ENCODE measurements at places on chromosomes 5 and 9.

GRCh38 chr9:119003882-119004617, 365.2 kb downstream of the BRINP1 start:
- no peak for ATAC-seq

GRCh38 chr5:31937226-31937625, 236.9 kb downstream of the GOLPH3 start:
- ATAC-seq: no peak

- no peak for ATAC-seq
Measured at GRCh38 chr5:34487956-34488355, 168.2 kb upstream of the RAI14 start.

GRCh38 chr5:130111746-130112145, 207.5 kb downstream of the CHSY3 start:
- no peak for ATAC-seq

DNA sequence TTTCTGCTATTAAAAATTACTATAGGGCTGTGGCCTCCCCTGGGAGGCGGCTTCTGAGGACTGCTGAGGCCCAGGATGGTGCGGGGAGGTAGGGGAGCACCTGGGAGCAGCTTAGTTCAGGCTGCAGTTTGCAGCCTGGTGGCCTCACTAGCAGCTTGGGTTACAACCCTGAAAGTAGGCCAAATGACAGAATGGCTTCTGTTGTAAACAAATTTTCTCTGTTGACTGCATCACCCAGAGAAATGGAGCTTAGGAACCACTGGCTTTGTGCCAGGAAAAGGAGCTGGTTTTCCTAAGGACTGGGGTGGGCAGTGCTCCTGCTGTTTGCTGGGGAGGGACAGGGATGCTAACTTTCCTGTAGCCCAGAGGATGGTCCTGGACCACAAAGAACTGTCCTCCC, 130.3 kb downstream of the ENTREP1 start:
- no peak for ATAC-seq

GRCh38 chr9:84385386-84386040, 45.0 kb upstream of the SLC28A3 start:
- ATAC-seq: no peak

GRCh38 chr9:135356021-135356420, 123.6 kb upstream of the PPP1R26 start:
- no peak for ATAC-seq

- ATAC-seq: no peak
Measured at GRCh38 chr5:42502613-42503470, 79.6 kb downstream of the GHR start.

DNA sequence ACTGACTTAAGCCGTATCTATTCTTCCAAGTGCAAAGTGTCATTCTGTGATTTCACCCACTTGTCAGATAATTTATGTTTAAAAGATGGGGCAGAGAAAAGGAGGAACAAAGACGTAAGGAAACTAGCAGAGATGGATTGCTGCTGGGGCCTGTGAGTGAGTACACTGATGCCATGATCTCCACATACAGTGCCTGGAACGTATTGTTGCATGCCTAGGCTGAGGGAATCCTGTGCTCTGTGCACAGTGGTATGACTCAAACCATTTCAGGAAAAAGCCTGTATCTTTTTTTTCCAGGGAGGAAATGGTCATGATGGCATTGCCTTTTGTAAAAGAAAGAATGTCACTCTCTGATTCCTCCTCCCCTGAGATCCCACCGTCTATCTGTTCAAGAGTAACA, 359.5 kb upstream of the ADAMTS16 start:
- no peak for ATAC-seq

DNA sequence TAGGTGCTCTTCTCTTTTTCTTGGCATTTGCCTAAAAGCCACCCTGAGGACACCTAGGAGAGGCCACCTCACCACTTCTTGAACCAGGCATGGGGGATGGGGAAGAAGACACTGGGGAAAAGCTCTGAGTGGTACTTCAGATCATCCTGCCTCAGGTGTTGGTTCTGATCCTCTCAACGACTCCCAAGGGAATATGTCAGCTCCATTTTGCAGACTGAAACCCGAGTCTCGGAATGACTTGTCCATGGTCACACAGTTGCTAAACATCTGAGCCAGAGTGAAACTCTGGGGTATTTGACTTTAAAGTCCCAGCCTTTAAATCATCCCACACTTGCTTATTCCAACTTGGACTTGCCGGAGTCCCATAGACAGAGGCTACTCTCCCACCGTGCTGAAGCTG, 120.6 kb upstream of the GABRP start:
- ATAC-seq: no peak

DNA sequence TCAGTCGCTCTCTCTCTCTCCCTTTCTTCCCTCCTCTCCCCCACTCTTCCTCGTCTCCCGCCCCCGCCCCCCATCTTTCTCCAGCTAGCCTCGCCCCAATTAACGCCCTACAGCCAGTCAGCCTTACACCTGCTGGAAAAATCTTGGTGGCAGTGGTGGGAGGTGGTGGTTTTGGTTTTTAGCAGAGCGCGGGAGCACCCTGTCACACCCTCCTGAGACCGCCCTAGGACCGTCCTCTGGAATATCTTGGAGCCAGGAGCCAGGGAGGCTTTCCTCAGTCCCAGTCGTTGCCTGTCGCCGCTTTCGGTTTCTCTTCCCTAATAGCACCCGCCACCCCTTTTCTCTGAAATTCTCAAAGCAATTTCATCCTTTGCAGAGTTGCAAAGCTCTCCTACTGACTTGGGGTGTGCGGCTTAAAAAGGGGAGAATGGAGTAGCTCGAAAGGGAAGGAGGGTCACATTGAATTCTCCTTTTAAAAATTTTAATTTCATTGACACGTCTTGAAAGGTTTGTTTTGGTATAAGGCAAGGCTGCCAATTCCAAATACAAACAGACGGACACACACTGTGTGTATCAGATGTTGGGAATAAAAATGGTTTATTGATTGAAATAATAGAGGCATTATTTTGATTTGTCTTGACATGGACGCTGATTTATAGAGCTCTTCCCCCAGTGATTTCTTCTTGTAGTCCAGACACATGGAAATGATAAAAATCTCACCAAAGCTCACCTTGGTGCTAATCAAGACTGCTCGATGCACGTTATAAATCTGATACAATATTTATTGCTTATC, 301.3 kb downstream of the PARP8 start:
- no peak for ATAC-seq

GRCh38 chr9:4970970-4971641, 14.0 kb upstream of the JAK2 start:
- ATAC-seq: peak; percentile 82

DNA sequence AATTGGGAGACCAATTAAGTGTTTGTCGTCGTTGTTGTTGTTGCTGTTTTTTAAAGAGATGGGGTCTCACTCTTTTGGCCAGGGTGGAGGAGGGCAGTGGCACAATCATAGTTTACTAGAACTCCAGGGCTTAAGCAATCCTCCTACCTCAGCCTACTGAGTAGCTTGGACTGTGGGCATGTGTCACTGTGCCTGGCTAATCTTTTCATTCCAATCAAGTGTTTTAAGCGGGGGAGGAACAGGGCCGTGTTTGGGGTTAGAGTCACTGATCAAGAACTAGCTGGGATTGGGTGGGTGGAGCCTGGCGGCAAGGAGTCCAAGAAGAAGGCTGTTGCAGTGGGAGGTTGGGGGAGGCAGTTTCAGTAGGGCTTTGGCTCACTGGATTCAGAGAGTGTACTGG, 13.8 kb downstream of the SNX30 start:
- no peak for ATAC-seq

GRCh38 chr9:14216612-14217194, 97.2 kb downstream of the NFIB start:
- no peak for ATAC-seq

DNA sequence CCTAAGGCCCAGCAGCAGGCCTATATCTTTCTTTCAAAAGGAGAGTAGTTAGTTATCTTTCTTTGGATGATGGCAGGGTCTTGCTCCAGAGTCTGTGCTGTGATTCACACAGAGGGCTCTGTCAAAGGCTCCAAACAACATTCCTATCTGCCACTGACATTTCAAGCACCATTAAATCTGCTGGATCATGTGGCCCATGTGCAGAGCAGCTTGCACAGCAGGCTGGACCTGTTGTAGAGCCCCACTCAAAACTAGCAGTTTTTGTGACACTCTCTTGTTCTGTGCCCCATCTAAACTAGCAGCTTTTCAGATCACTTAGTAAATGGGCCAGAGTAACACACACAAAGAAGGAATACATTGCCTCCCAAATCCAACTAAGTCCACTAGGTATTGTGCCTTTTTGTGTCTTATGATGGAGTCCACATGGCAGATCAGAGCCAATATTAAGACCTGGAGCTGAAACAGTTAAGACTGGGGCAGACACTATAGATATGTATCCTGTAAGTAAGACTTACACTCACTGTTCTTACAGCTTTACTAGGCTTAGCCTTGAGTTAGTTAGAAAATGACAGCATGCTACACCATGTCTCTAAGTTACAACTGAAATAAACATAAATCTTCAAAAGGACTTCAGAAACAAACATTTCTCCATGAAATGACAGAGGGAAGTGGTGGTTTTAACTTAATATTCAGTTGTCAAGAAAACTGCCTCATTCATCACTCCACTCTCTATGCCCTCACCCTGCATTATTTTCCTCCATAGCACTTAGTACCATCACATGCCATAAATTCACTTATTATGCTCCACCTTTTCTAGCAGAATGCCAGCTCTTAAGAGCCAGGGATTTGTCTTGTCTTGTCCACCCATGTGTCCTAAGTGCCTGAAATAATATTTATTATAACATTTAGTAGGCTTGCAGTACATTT, 400.9 kb downstream of the RAB3C start:
- ATAC-seq: no peak

DNA sequence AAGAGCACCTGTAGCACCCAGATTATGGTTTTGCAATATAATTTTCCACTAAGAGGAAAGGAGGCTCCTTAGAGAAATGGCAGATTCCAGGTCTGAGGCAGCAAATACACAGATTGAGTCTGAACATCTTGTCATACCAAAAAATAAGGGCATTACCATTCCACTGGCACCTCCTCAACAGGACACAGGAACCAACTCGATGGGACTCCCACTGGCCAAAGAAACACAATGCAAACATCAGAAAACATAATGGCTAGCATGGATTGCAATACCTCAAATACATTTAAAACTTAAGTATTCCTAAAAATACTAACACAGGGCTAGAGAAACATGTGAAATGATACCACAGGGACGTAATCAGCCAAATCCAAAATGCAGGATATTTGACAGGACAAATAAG, 12.4 kb upstream of the RANBP17 start:
- no peak for ATAC-seq

All from activated CD4-positive, CD25-positive, alpha-beta regulatory T cell treated with anti-CD3 and anti-CD28 coated beads, Interleukin-2, amount 50 U/mL, for 24 hours (primary cell).